ENCODE measurements at places on chromosomes 4 and X.

DNA sequence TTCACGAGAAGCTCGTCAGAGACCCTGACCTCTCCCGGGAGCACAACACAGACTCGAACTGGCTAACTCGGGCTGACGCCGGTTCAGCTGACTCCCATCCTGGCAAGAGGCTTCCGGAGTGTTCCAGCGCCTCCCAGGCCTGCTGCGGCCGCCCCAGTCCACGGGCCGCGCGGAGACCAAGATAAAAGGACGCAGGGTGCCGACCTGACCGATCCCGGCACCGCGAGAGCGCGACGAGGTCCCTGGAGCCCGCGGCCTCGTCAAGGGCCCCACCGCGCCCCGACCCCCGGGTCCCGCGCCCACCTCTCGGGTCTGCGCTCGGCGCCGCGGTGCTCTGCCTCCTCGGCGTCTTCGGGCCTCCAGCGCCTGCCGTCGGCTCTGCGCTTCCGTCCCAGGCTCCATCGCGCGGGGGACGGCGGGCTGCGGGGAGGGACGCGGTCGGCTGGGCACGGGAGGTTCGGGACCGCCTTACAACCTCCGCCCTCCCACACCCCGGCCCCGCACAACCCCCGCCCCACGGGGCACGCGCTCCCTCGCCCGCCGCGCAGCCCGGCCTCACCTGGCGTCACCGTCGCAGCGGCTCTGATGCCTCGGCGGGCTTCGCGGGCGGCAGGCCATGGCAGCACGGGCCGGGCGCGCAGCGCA lies 426 bp downstream of the SLBP start:
- DNase-seq, result peak; percentile 38

DNA sequence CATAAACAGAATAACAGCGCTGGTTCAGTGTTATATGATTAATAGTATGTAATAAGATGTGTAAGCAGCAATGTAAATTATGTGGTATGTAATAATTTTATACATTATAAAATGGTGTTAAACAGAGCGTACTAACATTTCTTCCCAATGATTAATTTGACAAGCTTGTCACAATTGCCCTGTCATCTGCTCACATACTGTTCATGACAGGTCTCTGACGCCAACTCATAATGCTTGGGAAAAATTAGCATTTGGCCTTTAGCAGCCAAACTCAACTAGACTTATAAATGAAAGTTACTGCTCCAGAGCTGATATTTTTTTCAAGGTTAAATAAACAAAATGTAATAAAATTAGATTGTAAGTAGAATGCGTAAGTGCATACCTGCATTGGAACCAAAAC lies 246.8 kb downstream of the TRAM1L1 start:
- DNase-seq, result no peak

DNA sequence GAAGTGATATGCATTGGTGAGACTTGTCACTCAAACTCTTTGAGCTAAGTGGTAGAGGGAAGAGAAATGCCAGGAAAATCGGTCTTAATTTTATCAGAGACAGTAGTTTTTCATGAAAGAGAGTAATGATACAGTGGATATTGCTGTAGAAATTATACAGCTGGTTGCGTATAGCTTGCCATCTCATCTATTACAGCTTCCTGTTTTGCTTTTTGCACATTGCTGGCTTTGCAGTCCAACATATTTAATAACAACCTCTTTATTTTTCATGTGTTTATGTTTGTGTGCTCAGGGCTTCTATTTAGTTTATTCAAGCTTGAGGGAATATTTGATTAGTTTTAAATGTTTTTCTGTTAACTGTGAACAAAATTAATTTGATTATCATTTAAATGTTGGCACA lies 11.5 kb downstream of the SMAD1 start:
- DNase-seq, result no peak

DNA sequence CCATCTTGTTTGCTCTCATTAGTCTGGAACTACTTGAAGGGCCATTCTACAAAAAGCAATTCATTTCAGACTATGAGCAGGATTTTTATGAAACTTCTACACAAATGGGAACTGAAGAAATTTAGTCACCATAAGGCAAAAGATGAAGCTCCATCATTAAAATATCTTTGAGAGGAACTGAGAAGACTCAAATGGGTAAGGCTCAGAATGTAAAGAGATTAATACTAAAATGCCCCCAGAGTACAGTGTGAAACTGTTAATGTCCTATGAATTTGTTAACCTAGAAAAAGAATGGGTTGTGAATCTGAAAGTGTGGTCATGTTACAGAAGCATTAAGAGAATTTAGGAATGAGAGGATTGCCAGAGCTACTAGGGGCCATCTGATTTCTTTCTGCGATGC lies 77.9 kb upstream of the SLC7A11 start:
- DNase-seq, result no peak

DNA sequence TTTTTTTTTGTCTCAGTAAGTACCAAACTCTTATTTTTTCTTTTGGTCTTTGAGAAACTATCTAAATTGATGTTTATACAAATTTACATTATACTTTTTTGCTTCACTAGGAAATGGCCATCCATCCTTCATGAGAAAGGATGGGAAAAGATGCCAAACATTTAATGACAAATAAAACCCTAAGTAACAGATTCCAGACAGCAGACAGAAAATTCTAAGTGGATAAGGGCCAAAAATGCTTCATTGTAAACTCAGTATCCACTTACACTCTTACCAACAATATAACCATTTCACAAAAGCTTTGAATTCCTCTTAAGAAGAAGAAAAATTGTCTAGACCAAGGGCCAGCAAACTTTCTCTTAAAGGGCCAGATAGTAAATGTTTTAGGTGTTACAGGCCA lies 3.5 kb downstream of the GUCY1B1 start:
- no peak for DNase-seq

GRCh38 chr4:100177855-100178254 lies 12.4 kb downstream of the DDIT4L start:
- DNase-seq, result no peak

DNA sequence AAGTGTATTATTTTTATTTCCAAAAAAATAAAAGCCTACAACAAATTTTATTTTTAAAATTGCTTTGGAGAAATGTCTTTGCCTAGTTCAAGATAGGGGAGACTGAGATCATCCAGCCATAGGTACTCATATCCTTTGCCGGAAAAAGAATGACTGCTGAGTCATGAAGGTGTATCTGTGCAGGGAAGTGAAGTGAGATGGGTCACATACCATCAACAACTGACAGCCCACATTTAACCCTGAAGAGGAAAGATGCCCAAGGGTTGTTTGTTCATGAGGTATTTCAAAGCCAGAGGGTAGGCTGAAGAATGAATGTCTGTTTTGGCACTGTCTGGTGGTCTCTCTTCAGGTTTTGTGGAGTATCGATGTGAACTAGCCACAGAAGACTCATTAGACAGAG lies 106.7 kb upstream of the TTC29 start:
- DNase-seq, result no peak

GRCh38 chr4:8731364-8731763 lies 138.8 kb downstream of the CPZ start:
- DNase-seq, result no peak

DNA sequence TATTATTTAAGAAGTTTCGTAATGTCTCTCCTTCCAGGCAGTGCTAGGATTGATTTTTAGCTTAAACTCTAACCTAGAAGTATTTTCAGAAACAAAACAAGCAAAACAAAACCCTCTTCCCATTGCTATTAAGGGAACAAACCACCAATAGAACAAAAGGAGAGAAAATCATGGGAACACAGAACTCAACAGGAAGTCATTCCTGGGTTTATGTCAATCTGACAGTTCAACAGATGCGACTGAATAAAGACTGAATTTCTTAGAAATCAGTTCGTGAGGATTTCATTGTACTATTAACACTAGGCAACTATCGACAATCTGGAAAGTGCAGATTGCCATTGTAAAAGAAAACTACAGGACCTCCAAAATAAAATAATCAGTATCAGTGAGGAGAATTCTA lies 229.1 kb upstream of the SMIM31 start:
- DNase-seq, result no peak

DNA sequence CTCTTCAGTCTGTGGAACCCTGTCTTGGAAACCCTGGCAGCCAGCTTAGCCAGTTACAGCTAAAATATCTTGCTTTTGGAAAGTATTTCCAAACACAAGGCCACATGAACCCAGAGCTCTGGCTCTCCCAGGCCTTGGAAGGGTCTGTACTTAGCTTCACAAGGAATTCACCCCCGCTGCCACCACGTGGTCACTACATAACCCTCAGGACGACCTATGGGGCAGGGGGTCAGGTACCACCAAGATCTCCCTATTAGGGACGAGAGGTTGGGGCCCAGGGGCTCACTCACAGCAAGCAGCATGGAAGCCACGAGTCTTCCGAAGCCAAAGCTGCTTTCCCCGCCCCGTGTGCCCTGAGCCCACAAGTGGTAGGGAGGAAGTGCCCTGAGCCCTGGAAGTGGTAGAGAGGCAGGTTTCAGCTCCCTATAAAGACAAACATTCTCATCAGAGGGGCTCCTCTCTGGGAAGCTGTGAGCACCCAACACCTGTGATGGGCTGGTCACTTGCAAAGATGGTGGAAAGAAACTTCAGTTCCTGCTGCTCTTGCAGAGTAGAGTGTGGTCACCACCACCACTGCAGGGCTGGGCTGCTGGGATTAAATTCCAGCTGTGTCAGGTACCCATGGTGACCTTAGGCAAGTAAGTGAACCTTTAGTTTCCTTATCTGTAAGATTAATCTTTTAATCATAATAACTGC lies 4.7 kb upstream of the JAKMIP1 start:
- no peak for DNase-seq

DNA sequence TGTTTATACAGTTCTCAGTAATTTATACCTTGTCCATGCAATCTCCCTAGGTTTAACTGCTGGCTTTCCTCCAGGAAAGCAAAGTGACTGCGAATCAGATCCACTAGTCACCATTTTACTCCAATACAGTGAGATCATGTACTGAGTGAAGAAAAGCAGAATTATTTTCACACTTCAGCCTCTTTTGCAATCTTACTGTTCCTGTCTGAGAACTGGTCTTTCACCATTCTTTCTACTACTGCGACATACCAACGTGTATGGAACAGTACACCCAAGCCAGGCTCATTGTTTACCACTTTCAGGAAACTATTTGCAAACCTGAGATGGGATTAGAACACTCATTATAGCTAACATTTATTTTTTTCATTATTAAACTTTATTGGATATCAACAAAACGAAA lies 8.0 kb upstream of the MSL3 start:
- no peak for DNase-seq

GRCh38 chr4:48042979-48043461 lies 26.4 kb downstream of the NIPAL1 start:
- DNase-seq, result no peak

GRCh38 chrX:20388594-20388993 lies 121.9 kb upstream of the RPS6KA3 start:
- DNase-seq, result no peak

DNA sequence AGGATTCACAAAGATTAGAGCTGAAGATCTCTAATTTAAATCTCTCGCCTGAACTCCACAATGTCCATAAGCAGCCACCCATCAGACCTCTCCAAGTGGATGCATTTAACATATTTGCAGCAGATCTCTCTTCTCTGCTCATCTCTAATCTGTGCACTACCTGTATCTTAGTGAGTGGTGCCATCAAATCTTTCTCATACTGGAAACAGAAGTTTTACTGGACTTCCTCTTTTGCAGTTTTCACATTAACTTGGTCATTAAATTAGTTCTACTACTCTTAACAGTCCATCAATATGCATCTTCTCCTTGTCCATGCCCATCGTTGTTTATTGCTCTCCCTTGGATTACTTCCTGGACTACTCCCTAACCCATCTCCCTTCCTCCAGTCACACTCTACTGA lies 488.5 kb downstream of the IL15 start:
- no peak for DNase-seq

- peak; percentile 25 for DNase-seq
Measured at GRCh38 chr4:38803833-38804653, 548 bp downstream of the TLR1 start.

DNA sequence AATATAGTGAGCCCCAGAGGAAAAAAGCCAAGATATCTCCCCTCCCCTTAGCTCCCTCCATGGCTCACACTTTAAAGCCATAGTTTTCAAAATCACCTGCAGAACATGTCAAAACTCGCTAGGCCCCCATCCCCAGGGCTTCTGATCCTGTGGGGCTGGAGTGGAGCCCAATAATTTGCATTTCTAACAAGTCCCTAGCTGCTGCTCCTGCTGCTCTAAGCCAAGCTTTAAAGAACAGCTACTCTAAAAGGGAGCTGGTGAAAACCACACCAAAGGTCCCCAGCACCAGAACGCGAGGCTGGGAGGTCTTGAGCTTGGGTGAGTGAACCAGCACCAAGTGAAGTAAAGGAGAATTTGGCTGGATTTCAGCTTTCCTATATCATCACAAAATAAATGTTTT lies 237.1 kb downstream of the ZNF674 start:
- DNase-seq, result no peak

Data from CD4-positive, alpha-beta T cell treated with Interleukin-21 for 1 hour (primary cell).